ENCODE measurements at places on chromosomes 7 and 10. TPM values are rescaled to one million over a fixed set of nuclear protein-coding genes. Genes with fewer than 3 reads are reported as not detected.

The COL13A1 gene
- 46.8 TPM for polyA plus RNA-seq

DNA sequence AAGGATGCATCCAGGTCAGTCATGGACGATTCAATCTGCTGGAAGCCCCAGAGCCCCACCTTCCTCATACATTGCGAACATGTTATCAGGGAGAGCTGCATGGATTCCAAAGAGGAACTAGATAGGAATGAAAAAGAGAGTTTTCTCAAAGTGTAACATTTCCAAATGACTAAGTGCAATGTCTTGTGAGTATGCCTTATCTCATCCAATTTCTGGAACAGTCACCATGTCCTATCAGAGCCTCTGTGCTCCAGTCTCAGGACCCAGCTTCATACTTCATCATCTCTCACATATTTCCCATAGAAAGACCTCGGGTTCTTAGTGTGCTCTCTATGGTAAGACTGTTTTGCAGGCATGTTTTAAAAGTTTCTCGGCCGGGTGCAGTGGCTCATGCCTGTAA, 26.8 kb downstream of the ZC3HC1 start:
- DNase-seq = no peak

The PNLIPRP1 gene
- 0.21 TPM for polyA plus RNA-seq

DNA sequence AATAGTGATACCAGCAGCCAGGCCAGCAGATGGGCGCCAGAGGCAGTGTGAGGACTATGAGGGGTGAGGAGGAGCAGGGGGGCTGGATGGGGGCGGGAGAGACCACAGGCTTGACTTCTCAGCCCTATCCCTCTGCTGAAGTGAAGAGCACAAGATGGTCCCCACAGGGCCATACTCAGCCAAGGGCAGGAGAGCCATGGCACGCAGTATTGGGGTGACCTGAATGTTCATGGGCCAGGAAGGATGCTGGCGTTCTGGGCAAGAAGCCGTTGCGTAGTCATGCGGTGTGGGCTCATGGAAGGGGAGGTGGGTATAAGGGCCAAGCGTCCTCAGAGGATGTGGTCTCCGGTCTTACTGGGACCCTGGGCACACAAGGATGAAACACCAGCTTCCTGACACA, 146.3 kb downstream of the PRKAG2 start:
- DNase-seq = no peak

DNA sequence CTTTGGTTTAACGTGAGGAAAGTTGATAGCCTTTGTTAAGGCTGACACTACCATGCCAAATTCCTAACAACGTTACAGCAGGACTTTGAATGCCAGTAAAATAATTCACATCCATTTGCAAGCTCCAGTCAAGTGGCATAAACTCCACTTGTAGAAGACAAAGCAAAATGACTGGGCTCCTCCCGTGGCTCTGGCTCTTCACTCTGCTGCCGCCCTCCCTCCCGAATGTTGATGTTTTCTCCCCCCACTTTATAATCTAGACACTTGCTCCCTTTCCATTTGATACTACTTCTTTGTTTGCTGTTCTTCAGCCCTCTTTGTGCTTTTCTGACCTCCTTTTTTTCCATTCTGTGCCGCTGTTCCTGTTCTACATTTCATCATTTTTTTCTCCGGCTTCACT, 22.8 kb upstream of the ITGB8 start:
- DNase-seq = no peak

The ACTL6B gene
- polyA plus RNA-seq = not detected

DNA sequence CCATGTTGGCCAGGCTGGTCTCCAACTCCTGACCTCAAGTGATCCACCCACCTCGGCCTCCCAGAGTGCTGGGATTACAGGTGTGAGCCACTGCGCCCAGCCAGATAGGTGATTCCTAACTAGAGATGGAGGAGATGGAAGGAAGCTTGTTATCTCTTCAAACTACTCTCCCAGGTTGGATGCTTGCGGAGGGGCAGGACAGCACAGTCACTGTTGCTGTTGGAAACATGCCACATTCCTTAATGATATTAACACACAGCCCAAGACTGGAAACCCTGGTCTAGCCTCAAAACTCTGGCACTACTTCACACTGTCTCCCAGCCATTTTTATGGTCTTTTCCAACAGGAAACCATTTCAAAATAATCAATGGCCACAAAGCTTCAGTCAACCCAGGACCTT, 468.8 kb upstream of the NRP1 start:
- DNase-seq = no peak

DNA sequence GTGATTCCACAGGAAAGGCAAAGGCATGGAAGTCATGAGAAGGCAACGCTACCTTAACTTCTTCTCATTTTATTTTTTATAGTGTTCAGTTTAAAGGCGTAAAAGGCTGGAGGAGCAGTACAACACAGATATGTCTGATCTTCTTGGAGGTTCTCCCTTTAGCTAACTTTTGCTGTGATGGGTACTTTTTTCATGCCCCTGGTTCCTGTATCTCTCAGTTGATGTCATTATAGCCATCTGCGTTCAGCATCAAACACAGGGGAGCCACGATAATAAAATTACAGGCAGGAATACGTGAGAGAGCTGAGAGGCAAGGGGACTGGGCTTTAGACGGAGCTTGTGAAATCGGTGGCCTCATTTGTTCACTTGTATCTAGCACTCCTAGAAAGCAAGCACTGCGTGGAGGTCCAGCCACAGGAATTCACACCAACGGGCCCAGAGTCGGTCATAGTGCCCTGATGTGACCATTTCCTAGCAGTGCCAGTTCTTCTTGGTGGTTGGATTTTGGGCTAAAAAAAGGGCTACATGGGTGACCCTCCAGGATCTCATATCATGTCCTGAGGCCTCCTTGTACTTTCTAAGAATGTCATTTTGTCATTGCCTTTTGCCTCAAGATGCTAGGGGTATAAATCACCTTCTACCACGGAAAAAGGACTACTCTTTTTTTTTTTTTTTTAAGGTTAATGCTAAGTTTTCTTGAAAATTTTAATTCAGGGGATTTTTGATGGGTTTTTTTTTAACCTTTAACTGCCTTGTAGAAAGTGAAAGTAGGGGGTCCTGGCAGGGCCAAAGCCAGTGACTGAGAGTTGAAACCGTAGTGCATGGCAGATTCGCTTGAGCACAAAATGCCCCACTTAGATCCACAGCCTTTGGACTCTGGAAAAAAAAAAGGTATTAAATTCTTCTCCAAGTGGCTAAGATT, 191.5 kb downstream of the CELF2 start:
- DNase-seq = no peak

GRCh38 chr7:136869991-136870865, 1.8 kb downstream of the CHRM2 start:
- no peak for DNase-seq

GRCh38 chr7:55152516-55152915, 133.7 kb downstream of the EGFR start:
- DNase-seq = no peak

DNA sequence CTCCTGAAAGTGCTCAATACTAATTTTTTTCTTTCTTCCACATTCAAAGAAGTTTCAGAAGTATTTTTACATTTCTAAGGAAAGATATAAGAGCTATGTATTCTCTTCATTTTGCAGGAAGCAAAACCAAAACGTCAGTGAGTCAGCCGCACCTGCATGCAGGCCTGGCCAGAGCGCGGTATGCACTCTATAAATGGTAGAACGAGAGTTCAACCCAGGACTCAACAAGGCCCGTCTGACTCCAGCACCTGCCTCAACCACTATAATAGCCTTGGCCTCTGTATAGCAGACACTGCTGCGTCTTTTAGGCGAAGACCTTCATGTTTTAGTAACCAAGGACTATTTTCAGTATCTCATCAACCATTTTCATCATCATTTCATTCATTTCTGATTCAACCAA, 113.2 kb downstream of the KMT2E start:
- no peak for DNase-seq

The WDR86 gene
- 26.1 TPM for polyA plus RNA-seq

DNA sequence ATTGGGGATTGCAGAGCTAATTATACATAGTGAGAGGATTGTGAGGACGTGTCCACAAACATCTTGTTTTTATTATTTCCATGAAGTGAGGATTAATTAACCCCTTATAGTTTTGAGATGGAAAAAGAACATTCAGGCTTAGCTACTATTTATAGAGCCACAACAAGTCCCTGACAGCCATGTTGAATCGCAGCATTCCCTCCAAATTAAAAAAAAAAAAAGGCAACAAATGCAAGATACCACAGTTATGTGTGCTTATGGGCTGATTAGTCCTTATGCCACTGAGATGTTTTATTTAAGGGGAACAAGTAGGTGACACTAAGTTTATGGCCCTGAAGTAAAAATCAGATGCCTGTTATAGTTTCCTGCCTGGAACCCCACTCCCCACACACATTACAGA, 350.3 kb downstream of the GPAM start:
- DNase-seq = no peak

The CALHM2 gene
- 13.6 TPM for polyA plus RNA-seq
